ENCODE measurements at places on chromosomes 4 and X.

DNA sequence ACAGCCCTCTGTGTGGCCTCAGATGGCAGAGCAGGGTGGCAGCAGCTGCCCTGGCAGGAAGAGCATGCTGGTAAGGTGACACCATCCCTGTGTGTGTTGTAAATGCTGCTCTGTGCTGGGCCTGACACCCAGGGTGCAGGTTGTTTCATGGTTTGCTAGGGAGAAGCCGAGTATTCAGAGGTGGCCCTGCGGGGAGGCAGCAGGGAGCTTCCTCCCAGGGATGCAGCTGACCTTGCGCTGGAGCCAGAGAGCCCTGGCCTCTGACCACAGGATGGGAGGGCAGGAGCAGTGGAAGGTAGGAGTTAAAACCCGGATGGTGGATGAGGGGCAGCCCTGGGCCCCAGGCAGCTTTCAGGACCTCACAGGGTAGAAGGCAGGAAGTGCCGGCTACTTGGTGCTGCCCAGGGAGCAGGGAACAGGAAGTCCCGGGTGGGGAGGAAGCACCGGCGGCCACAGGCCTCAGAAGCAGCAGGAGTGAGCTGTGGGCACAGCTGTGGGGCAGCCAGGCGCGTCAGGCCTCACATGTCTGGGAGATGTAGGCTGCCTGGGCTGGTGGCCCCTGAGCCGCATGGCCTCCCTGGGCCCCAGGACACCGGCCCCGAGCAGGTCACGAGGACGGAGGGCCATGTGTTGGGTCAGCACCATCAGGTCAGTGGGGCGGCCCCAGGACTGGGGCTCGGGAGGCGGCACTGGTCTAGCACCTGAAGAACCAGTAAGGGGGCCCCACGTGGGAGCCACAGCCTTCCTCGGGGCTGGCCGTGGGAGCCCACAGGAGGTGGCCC, 19.1 kb downstream of the SH3BP2 start:
- DNase-seq = no peak

GRCh38 chrX:126342859-126343258, 176.8 kb upstream of the DCAF12L2 start:
- DNase-seq = no peak

DNA sequence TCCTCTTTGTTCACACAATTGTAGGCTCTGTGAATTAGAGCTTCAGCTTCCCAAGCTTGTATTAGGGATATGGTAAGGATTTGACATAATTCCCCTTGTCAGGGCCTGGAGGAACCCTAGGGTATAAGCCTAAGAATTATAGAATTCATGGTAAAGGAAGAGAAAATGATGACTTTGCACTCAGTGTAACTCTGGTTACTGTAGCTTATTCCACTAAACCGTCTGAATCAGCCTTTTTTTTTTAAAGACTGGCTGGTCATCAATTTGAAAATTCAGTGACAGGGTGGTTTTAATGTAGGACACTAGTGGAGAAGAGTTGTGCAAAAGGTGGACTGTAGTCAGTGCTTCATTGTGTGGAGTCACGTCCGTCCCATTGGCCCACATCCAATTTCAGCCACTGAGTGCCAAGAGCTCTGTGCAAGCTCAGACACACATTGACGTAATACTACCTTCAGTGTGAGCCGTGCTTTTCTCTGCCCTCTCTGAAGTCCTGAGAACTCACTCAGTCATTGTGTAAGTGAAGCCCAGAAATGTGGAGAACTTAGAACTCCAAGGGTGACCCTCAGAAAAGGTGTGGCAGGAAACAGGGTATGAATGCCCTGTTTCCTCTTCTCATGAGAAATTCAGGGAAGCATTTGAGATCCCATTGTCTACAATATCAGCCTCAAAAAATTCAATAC, 449.8 kb downstream of the C4orf33 start:
- DNase-seq = no peak

DNA sequence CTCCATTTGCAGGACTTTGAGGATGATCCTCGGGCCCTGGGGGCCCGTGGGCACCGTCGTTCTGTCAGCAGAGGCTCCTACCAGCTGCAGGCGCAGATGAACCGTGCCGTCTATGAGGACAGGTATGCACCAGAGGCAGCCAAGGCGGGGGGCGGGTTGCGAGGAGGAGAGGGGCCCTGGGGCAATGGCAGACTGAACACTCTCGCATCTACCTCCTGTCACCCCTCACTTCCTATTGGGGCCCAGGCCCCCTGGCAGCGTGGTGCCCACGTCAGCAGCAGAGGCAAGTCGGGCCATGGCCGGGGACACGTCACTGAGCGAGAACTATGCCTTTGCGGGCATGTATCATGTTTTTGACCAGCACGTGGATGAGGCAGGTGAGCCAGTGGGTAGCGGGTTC, 2.0 kb downstream of the WDR13 start:
- no peak for DNase-seq

DNA sequence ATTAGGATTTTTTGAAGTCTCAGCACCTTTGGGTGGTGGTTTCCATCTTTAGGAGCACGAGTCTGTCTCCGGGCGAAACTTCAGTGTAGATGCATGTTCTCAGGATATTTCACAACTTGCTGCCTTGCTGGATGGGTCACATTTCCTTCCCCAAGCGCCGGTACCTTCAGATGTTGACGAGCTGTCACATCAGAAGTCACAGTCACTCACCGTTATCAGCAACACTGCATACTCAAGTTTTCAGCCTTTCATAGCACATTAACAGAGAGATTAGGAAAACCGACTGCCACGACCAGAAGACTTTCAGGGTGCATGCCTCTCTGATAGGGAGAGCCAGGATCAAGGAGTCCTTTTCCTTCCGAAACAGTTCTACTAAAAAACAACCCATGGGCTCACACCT, 77.8 kb downstream of the SHROOM2 start:
- no peak for DNase-seq

- DNase-seq = no peak
Observed at GRCh38 chr4:68466751-68467150, 19.5 kb downstream of the TMPRSS11E start.

GRCh38 chrX:42219231-42219630, 295.9 kb upstream of the CASK start:
- DNase-seq = no peak

Data from NCI-H82 (cell line).